ENCODE measurements at places on chromosomes 3 and 15.

GRCh38 chr15:25849157-25849921, 13.8 kb downstream of the ATP10A start:
- DNase-seq = peak; percentile 85

- DNase-seq = no peak
Measured at GRCh38 chr15:91535856-91536500, 317.5 kb upstream of the SLCO3A1 start.

- no peak for DNase-seq
Measured at GRCh38 chr3:38640661-38641452, 8.6 kb downstream of the SCN5A start.

DNA sequence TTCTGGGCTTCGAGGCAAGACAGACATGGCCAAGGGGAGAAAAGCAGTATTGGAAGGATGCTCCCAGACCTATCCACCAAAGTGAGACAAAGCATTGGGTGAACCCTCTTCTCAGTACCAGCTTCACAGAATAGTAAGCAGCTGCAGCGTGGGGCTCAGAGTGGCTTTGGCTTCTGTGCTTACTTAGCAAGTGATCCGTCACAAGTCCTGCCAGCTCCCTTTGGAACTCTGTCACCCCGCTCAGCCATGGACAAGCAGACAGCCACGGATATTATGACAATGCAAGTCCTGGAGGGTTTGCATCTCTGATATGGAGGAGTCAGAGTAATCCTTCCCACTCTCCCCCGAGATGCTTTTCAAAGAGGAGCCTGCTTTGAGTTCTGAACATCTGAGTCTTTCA, 90.8 kb downstream of the SLCO3A1 start:
- no peak for DNase-seq

DNA sequence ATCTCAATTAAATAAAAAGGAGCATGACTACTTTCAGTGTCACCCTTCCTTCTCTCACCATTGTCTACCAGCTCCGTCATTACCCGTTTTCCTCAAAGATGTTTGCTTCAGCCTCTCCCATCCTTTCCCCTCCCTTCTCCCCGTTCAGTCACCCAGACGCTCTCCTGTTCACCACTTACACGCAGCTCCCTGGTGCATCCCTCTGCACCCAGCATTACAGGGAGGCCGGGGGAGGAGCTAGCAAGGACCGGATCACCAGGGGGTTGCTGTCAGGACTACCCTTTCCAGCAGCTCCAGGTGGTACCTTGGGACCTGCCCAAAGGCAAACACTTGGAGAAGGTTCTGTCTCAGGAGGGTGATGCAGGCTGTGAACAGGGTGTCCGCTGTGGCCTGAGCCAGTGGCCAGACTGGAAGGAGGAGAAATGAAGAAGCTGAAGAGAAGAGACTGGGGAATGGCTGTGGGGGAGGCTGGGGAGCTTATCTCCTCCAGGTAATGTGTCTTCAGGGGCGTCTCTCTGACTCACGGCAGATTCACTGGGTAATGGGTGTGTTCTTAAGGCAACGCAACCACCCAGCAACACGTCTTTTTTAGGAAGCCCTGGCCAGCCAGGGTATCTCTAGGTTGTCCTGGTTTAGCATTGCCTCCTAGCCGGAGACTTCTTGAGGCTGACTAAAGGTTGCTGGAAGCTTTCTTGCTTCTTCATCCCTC, 21.8 kb upstream of the BDH1 start:
- no peak for DNase-seq

DNA sequence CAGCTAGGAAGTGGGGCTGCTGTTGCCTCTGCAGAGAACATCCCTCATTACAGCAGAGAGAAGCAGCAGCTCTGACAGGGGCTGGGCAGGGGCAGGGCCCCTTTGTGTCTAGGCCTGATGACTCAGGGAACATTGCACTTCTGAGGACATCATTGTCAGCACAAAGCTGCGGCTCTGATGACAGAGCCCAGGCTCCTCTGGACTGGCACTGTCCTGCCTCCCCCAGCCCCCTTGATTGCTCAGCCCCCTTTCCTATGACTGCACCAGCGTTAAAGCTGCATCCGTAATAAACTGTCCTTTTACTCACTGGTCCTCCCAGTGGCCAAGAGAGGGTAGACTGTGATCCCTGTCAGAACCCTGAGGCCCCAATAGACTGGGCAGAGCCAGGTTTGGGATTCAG, 18.3 kb downstream of the TRH start:
- no peak for DNase-seq

DNA sequence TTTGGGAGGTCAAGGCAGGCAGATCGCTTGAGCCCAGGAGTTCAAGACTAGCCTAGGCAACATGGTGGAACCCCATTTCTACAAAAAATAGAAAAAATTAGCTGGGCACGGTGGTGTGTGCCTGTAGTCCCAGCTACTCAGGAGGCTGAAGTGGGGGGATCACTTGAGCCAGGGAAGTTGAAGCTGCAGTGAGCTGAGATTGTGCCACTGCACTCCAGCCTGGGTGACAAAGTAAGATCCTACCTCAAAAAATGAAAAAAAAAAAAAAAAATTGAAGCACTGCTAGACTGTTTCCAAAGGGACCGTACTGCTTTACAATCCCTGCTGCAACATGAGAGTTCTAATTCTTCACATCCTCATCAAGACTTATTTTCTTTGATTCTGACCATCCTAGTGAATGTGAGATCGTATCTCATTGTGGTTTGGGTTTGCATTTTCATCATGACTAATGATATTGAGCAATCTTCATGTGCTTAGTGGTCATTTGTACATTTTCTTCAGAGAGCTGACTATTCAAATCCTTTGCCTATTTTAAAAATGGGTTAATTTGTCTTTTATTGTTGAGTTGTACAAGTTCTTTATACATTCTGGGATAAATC, 10.8 kb downstream of the CMTM8 start:
- DNase-seq = peak; percentile 77
